ENCODE measurements at places on chromosomes 16 and 17.

DNA sequence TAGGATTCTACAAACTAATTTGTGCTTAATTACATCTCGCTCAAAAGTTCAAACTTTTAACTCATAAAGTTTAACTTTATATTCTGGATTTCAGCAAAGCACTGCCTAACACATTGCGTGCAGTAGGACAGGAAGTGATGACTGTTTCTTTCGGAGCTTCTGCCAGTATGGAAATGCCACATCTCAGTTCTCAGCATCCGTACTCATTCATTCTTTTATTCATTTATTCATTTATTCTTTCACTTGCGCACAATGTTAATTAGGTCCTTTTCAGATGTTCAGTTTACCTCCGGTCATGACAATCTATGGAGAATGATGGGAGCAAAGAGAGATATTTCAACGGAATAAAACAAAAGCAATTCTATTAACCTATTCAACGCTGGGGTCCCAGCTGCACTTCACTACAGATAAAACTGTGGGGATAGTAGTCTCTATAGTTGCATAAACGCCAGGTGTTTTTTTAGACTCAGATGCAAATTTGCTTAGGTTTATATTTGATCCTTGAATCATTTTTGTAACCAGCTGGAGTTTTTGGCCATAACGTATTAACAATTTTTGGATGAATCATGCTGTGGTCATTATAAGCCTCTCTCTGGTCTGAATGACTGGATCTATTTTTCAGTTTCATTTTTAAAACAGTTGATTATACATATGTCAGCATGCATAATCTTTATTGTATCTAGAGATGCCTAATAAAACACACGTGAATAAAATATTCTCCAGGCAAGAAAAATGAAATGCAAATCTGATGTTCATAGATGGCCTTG, 143.9 kb downstream of the KCNJ2 start:
- no peak for DNase-seq

DNA sequence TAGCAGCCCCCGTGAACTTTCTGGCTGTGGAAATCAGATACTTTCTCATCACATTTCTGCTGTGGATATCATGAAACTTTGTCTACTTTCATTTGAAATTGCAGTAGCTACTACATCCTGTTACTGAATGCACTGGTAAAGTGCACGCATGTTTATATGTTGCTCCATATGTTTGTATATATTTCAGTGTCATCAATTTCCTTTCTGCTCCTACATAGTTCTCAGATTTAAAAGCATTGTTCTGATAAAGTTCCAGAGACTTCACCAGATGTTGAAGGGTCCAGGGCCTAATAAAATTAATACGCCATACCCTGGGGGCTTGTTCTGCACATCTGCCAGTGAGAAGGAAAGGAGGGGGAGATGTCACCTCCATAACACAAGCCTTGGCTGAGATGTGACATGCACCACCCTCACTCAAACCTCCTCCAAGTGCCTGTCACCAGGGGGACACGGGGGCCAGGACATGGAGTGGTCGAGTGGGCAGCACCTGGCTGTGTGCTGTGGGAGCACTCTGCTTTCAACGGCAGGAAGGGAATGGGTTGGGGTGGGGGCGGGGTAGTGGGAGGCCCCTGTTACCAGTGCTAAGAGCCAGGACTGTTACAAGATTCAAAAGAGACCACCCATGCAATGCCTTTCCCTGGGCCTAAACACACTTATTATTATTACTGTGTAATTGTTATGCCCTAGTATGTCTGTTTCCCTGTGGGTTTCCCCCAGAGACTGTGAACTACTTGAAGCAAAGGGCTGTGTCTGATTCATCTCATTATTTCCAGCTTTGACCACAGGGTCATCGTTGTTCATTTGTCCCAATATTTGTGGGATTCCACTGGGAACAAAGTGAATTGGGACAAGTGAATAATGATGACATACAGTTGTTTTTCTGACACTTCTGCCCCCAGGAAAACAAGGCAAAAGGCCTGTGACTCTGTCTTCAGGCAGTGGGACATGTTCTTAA, 193.4 kb downstream of the FOXL1 start:
- DNase-seq = no peak

- no peak for DNase-seq
Observed at GRCh38 chr17:40178660-40179059, 1.4 kb downstream of the RAPGEFL1 start.

- DNase-seq = no peak
Observed at GRCh38 chr16:89040861-89041570, 52.6 kb upstream of the ACSF3 start.

DNA sequence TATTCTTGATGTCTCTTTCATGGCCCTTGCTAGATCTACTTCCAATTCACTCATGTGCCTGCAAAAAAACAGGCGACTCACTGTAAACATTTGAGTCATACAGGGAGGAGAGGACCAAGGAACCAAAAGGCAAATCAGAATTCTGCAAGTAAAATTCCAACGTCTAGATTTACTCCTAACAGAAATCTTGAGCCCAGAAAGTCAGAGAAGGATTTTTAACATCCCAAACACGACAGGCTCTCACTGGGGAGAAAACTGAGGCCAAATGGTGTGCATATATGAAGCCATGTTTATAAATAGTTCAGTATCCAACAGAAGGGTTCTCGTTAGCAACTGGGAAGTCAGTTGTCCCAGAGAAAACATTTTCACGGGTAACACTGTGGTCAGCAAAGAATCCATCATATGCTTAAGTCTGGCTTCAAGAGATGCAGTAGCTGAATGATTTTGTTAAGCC, 40.1 kb downstream of the LITAF start:
- no peak for DNase-seq

DNA sequence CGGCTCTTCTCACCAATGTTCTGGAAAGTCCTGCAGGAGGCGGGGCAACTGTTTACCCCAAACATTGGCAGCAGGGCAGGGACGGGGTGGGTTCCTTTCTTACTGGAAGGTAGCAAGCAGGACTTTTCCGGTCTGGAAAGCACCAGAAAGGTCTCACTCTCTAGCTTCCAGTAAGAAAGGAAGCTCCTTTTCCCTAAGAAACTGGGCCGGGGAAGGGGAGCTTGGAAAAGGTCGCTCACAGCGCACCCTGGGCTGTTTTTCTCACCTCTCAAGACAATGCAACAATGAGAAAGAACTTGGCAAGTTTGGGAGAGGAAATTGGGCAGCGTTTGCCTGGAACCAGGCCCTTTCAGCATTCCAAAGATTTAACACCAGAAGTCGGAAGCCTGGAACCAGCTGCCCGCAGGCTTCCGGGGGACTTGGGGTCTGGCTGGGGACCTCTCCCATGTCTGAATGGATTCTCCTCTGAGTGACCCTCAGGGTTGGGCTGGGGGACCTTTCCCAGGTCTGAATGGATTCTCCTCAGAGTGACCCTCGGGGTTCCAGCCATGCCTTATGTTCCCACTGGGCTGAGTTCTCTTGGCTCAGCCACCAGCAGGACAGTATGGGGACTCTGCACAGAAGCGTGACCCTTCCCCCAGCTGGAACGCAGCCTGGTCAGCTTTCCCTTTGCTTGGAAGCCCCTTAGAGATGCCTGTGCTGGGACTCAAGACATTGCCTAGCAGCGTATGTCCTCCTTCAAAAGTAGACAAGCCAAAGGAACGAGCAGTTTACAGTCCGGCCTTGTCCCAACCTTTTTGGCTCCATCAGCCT, 166.5 kb upstream of the PLCG2 start:
- no peak for DNase-seq

Measured in NCI-H1417 treated with DMSO at 0.1 percent for 48 hours (cell line).